ENCODE measurements at places on chromosomes 7 and 10.

DNA sequence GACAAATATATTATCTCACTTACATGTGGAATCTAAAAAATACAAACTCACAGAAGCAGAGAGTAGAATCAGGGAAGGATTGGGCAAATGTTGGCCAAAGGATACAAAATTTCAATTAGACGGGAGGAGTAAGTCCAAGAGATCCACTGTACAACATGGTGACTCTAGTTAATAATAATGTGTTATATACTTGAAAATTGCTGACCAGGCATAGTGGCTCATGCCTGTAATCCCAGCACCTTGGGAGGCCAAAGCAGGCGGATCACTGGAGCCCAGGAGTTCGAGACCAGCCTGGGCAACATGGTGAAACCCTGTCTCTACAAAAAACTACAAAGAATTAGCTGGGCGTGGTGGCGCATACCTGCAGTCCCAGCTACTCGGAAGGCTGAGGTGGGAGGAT, 16.4 kb downstream of the MTERF1 start:
- DNase-seq = no peak

DNA sequence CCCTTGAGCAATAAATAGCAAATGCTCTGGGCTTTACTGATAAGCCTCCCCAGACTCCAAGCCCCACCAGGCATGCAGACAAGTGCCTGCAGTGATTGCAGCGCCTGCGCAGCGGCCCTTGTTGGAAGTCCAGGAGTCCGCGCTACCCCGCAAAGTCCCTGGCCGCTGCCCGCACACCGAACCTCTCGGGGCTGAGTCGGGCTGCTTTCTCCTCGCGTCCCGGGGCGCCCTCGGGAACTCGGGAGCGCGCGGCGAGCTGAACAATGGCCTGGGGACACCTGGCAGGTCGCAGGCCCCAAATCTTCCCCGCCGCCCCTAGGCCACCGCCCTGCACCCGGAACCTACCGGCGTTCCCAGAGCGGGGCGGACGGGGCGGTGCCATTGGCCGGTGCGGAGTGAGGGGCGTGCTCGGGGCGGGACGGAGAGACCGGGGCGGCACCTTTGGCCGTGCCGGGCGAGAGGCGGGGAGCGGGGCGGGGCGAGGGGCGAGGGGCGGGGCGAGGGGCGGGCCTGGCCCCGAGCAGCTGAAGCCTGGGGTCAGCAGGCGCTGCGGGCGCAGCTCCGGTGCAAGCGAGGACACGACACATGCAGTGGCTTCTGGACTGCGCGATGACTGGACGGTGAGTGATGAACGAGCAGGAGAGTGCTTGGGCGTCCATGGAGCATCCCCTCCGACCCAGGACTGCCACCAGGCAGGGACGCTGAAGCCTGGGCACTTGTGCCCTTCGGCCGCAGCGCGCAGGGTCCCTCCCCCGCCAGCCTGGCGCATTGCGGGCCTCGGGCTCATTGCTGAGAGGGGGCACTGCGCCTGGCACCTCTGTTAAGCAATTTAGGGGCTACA, at the start of gene RASSF4:
RASSF4 (plus strand) TSS at position 556 of the 841 bp plus-strand sequence. CDS start 10,401 bp downstream, outside the sequence.
- DNase-seq = peak; percentile 76

DNA sequence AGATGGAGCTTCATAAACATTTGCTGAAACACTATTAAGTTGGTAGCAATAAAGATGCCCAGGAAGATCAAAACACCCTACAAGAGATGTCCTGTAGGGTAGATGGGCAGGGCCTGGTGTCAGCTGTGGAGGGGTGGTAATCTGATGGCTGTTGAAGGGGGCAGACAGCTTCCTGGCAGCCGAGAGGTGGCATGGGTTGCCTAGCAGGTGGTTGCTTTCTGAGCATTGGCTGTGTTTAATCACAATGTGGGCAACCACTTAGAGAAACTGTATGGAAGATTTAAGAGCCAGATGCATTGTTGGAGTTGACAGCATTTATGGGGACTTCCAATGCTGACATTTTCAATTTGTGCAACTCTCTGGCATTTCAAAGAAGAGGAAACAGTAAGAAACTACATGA, 79.9 kb upstream of the SLC26A5 start:
- DNase-seq = no peak

- DNase-seq = no peak
Measured at GRCh38 chr7:156363751-156364150, 276.8 kb upstream of the RNF32 start.

- DNase-seq = no peak
Measured at GRCh38 chr7:90817151-90817550, 221.0 kb downstream of the CDK14 start.

DNA sequence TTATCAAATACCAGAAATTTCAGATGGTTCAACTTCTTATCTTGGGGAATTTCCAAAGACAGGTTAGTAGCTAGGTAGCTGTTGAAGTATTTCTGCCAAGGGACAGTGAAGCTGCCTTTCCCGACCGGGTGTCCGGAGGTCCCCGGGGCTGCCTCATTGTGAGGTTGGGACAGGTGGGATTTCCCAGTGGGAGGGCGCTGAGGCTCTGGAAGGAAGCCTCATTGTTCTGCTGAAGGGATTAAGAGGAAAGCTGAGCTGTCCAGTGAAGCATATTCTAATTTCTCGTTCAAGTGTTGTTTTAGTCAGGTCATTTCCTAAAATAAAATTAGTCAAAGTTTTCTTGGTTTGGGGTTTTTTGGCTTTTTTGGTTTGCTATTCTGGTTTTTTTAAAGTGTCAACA, 244.2 kb downstream of the MGMT start:
- no peak for DNase-seq

- no peak for DNase-seq
Measured at GRCh38 chr7:112047421-112047820, 158.8 kb downstream of the DOCK4 start.

DNA sequence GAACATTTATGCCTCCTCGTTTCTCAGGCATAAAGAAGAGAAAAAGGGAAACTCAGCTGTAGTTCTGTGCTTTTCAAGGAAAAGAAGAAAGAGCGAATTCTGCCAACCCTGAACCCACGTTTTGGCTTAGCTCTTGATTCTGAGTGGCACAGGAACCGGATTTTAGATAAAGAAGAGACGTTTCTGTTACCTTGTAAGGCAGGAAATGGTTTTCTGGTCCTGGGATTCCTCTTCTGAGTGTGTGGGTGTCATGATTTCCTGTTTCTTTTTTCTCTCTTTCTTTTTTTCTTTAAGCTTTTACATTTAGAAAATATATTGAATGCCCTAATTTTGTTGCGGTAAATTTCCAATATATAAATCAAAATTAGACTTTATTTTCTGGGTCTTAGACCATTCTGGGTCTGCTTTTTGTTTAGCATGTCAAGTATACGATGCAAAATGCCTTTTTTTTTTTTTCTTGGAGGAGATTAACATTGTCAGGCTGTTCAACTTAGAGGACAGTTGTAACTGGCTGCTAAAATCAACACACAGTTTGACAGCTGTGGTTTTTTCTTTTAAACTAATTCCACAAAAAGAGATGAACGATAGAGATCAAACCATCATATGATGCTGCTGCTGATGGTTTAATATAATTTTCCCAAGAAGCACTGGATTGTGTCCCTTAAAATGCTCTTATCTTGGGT, 190.8 kb downstream of the GATA3 start:
- DNase-seq = no peak

GRCh38 chr10:80734589-80734988, 196.9 kb downstream of the SH2D4B start:
- no peak for DNase-seq

DNA sequence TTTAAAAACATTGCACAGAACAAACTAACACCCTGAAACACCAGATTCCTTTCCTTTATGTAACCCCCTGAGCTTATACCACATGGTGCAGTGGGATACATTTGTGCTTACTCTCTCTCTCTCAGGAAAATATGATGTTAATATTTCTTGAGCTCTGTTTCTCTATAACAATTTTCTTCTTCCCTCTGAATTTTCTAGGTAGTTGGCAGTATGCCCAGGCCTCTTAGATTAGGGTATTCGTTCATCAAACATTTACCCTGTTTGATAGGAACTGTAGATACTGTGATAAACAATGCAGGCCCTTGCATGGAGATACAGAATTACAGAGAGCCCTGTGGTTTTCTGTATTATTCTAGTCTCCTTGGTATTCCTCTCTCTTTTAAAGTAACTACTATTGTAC, 567.8 kb downstream of the IPMK start:
- DNase-seq = no peak

DNA sequence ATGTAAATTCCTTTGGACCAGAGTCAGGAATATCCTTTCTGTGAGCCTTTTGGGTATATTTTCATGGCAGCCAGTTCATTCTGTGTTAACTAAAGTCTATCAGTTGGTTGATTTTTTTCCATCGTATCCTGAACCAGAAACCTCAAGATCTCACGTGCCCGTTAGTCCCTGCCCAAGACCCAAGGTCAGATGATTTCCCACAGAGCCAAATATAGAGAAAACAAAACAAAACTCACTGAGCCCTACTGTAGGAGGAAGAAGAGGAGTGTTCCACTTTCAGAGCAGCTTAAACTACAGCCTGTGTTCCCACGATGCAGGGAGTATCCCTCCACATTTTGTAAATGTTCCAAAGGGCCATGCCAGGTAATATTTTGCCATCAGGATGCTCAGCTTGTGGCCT, 96.0 kb upstream of the ADO start:
- no peak for DNase-seq

DNA sequence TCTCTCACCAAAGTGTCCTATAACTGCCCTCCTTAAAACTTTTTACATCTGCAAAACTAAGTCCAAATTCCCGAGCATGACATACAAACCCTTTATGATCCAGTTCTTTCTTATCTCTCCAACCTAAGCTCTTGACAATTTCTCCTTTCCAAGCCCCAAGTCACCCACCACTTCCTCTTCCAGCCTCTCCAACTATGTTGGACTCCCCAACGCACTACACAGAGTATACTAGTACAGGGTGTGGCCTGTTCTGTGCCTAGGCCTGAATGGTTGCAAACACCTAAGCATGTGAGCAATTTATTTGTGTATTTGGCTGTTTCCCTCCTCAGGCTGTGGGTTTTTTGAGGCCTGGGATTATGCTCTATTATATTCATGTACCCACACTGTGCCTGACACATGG, 101.2 kb upstream of the APBB1IP start:
- no peak for DNase-seq

DNA sequence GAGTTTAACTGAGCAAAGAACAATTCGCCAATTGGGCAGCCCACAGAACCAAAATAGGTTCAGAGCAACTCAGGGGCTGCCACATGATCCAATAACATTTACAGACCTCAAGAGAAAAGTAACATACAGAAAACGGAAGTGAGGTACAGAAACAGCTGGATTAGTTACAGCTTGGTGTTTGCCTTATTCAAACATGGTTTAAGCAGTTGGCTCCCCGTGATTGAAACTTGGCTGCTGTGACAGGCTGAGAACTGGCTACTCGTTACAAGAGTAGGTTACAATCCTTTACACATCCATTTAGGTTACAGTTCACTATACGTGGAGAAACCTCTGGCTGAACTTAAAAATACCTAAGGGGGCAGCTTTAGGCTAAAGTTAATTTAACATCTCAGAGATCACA, 673.1 kb upstream of the PHF14 start:
- DNase-seq = no peak

DNA sequence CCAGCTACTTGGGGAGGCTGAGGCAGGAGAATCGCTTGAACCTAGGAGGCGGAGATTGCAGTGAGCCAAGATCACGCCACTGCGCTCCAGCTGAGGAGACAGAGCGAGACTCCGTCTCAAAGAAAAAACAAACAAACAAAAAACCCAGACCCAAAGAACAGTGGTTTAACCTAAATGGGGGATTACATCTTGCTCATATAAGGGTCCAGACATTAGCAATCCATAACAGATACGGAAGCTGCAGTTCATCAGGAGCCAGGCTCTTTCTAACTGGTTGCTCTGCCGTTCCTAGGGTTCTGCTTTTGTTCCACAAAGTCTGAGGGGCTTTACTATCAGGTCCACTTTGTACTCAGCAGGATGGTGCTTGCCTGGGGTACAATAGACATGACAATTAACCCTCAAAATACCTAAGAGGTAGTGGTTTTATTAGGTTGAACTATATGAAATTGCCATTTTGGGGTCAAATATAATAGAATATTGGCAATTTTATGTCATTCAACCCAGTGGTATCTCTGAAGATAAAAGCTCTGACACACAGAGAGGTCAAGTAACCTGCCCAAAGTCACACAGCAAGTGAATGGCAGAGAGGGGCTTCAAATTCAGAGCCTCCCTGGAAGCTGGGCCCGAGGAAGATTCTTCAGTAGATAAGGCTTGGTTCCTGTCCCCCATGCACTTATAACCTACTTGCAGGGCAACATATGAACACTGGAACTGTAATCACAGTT, 21.3 kb downstream of the NYAP1 start:
- DNase-seq = no peak

DNA sequence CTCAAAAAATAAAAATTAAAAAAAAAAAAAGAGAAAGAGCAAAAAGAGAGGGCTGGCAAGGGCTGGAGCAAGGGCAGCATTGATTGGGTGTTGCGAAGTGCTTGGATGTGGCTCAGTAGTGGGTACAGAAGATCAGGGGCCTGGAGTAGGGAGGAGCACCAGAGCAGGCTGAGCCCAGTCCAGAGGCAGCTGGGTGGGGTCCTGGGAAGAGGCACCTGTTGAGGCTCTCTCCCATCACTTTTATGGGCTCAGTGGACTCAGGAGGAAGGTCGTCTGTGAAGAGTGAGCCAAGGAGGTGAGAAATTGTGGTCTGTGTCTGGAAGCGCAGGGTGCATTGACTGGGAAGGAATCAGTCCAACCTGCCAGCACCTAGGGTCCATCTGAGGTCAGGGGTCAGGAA, 11.8 kb upstream of the ZMIZ2 start:
- no peak for DNase-seq

GRCh38 chr10:123144697-123145541, 3.0 kb upstream of the HMX2 start:
- no peak for DNase-seq

DNA sequence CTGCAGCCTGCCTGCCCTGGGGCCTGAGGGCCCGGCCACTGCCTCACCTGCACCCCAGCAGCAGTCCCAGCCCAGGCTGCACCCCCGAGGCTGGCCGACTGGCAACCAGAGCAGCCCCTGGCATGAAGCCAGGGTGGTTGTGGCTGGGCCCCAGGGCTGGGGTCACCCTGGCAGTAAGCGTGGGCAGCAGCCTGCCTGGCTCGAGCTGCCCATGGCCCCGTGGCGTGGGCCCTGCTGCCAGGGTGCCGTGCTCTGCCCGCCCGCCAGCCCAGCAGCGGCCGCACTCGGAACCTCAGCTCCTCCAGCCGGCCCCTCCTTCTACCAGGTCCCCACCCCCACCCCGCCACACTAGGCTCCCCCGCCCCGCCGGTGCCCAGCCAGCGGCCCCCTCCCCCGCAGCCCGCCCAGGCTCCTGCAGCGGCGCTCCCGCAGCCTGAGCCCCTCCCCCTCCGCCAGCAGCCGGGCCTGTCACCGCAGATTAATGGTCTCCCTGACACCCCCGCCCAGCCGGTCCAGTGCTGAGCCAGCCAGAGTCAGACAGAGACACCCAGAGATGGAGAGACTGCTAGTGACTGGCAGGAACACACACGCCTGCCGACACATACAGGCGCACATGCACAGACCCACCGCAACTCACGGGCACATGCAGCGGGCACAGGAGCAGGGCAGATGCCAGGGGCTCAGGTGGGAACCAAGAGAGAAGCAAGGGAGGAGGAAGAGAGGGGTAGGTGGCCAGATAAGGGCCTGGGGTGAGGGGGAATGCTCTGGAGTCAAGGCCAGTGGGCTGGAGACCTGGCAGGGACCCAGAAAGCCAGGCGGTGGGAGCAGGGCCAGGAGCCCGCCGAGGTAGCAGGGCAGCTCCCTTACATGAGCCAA, 22.4 kb downstream of the KCNH2 start:
- DNase-seq = no peak

GRCh38 chr10:122236690-122237306, 34.3 kb upstream of the BTBD16 start:
- peak; percentile 9 for DNase-seq
